ENCODE measurements at places on chromosomes 5 and 9.

- no peak for DNase-seq
These were observed 11.8 kb downstream of the TBC1D9B start for GRCh38 chr5:179895861-179896260.

DNA sequence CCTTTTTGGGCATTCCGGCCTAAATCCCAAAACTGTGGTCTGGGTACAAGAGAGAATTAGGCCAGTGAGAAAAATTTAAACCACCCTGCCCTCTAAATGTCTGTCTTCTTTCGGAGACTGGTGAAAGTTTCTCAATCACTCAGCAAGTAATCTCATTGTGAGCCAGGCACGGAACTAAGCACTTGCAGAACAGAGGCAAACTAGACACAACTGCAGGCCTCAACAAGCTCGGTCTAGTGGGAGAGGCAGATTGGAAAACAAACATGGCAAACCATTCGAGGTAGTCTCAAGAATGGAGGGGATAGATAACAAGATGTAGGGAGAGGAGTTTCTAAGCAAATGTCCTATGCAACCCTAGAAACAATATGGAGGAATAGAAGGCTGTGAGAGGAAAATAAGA lies 8.9 kb upstream of the C5orf58 start:
- DNase-seq: no peak

DNA sequence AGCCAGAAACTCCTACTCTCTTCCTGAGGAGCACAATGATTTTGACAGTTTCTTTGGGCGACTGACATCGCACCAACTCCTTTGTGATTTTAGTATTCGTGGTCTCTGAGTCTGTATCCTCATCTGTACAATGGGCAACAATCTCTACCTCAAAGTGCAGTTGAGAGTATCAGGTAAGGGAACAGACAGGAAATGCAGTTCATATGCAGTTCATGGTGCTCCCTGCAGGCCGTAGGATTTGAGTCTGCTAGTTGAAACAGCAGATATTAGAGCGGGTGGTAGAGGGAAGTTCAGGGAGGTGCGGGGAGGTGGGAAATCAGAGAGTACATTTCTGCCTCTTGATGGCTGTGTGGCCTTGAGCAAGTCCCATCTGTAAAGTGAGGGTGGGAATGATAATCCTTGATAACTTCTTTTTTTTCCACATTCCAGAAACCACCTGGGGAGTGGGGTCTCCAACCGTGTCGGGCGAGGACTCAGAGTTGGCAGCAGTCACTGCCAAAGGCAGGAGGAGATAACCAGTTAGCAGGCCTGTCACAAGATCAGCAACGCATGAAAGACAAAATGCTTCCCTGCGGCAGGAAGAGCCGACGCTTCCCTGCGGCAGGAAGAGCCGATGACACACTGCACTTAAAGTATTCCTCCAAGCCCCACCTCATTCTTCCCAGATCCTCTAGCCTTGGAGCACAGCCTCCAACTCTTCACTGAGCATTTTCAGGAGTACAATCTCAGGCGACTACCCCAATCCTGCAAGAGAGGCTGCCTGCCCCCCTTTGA lies 6.0 kb upstream of the NEK6 start:
- peak; percentile 63 for DNase-seq

GRCh38 chr5:172114875-172115422 lies 73.1 kb downstream of the STK10 start:
- DNase-seq: no peak

- DNase-seq: no peak
These were observed 194.3 kb downstream of the PALM2AKAP2 start for GRCh38 chr9:109974143-109974917.

DNA sequence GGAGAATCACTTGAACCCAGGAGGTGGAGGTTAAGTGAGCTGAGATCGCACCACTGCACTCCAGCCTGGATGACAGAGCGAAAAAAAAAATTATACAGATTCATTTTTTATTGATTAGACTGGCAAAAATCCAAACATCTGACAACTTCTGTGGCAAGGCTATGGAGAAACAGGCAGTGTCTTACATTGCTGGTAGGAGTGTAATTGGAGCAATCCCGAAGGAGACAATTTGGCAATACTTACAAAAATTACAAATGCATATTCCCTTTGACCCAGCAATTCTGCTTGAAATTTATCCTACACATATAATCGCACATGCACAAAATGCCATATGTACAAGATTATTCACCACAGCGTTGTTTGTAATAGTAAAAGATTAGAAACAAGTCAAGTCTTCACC lies 86.8 kb downstream of the MAPKAP1 start:
- no peak for DNase-seq

DNA sequence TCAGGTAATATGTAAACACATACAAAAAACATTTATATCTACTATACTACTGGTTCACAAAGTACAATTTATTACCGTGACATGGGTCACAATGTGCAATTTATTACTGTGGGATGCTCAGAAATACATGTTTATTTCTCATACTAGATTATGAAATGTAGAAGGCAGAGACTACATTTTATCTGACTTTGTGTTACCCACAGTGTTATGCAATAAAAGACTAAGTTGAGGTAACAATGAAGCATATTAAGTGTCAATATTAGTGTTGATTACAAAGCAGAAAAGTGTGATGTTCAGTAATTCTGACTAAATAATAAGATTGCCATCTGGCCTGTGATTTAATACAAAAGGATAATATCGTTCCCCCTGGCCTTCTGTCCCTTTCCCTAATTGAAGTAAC lies 42.4 kb downstream of the CPLANE1 start:
- no peak for DNase-seq

- DNase-seq: no peak
These were observed 719.2 kb upstream of the ARRDC3 start for GRCh38 chr5:92102313-92102712.

- DNase-seq: no peak
These were observed 1.1 kb downstream of the KIF2A start for GRCh38 chr5:62306896-62307689.

DNA sequence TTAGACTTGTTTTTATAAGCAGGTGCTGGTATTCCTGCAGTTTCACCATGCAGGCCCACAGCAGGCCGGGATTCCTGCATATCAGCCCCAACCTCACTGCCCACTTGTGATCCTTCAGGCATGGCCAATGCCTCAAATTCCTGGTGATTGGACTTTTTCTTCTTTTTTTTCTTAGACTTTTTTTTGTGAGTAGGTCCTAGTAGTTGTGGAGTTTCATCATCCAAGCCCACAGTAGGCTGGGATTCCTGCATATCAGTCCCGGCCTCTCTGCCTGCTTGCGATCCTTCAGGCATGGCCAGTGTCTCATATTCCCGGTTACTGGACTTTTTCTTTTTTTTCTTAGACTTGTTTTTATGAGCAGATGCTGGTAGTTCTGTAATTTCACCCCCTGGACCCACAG lies 4.8 kb downstream of the TTF1 start:
- DNase-seq: no peak

GRCh38 chr9:97758334-97758916 lies 61.3 kb upstream of the XPA start:
- no peak for DNase-seq

DNA sequence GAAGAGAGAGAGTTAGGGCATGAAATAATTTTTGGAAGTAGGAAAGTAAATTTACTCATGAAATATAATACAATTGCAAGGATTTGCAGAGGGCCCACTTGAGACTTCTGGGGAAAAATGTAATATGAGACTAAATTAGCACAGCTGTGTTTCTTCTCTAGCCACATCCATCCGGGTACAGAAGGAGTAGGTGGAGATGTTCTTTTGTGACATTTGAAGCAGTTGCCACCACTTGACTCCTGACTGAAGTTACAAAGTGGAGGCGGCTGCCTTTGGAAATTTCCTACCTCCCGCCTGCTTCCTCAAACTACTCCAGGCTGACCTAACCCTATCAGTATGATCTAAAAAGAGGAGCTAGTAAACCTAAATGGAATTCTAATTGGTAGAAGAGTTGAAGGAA lies 58.1 kb upstream of the SHISAL2B start:
- no peak for DNase-seq

DNA sequence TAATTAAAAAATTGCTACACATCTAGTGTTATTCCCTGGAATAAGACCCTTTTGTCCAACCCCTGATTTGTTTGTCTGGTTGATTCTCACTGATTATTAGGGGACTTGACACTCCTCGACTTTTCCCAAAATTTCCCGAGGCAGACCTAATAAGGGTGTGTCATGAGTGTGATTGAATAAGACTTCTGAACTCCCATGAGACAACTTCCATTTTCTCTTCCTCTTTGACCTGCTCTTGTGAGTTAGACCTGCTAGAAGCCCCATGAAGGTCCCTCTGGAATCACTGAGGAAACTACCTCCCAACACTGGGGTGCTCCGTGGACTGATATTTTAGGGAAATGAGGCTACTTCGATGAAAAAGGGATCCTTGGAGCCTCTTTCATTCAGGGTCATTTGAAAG lies 83.4 kb downstream of the MUSK start:
- no peak for DNase-seq

GRCh38 chr5:95907067-95907705 lies 54.5 kb downstream of the ELL2 start:
- no peak for DNase-seq

DNA sequence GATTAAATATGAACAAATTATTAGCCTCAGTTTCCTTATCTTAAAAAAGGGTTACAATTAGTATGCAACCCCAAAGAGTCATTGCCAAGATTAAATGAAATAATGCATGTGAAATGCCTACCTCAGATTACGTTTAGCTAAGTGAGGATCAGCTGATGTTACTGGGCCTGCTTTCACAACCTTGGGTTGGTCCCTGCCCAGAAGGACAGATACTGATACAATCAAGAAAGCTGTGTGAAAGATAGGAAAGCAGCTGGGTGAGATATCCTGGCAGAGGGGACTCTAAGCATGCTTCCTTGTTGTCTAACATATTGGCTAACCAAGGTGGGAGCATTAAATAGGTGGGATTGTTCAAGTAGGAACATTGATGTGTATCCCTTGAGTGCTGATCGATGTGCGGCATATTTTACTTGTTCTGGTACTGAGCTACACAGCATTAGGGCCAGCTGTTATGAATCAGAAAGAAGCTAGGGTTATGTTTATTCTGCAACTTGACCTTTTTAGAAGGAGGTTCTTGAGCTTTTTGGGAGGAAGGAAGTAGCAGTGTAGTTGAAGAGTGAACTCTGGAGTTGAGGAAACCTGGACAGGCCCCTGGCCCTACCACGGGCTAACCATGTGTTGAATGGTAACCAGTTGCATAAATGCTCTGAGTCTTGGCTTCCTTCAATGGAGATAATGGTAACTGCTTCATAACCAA lies 28.9 kb downstream of the SNX24 start:
- no peak for DNase-seq

DNA sequence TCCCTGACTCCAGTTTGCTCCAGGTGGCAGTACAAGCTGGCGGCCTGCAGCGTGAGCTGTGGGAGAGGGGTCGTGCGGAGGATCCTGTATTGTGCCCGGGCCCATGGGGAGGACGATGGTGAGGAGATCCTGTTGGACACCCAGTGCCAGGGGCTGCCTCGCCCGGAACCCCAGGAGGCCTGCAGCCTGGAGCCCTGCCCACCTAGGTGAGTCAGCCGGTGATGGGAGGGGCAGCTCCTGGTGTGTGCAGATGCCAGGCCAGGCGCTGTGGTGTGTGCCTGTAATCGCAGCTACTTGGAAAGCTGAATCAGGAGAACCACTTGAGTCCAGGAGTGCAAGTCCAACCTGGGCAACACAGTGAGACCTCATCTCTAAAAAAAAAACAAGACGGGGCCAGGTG lies 10.0 kb upstream of the CACFD1 start:
- no peak for DNase-seq

GRCh38 chr9:83209188-83209731 lies 146.3 kb upstream of the RASEF start:
- peak; percentile 18 for DNase-seq

GRCh38 chr5:143850050-143850683 lies 38.2 kb downstream of the HMHB1 start:
- DNase-seq: no peak

DNA sequence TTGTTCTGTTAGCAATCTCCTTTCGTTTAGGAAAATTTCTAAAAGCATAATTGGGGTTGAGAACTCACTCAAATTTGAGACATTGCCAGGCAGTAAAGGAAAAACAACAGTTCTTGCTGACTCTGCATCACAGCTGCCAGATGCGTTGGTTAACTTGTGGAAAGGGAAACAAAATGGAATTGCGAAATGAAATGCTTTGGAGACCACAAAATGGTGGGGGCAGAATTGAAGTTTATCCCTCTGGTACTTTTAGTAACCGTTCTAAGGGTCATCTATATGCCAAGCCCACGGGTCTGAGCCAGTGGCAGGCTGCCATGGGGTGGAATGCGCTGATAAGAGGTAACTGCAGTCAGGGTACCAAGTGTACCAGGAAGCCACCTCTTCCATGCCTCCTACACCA lies 28.6 kb upstream of the SELENOP start:
- DNase-seq: no peak

DNA sequence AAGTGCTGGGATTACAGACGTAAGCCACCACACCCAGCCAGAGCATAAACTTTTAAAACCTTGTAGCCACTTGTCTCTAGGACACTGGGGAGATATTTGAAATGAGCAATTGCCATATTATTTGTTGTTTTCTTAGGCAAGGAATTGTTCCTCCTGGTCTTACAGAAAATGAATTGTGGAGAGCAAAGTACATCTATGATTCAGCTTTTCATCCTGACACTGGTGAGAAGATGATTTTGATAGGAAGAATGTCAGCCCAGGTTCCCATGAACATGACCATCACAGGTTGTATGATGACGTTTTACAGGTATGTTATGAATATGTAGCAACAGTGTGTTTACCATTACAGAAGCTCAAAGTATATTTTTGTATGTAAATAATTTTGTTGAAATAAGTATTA lies 30.5 kb downstream of the SFXN1 start:
- no peak for DNase-seq

DNA sequence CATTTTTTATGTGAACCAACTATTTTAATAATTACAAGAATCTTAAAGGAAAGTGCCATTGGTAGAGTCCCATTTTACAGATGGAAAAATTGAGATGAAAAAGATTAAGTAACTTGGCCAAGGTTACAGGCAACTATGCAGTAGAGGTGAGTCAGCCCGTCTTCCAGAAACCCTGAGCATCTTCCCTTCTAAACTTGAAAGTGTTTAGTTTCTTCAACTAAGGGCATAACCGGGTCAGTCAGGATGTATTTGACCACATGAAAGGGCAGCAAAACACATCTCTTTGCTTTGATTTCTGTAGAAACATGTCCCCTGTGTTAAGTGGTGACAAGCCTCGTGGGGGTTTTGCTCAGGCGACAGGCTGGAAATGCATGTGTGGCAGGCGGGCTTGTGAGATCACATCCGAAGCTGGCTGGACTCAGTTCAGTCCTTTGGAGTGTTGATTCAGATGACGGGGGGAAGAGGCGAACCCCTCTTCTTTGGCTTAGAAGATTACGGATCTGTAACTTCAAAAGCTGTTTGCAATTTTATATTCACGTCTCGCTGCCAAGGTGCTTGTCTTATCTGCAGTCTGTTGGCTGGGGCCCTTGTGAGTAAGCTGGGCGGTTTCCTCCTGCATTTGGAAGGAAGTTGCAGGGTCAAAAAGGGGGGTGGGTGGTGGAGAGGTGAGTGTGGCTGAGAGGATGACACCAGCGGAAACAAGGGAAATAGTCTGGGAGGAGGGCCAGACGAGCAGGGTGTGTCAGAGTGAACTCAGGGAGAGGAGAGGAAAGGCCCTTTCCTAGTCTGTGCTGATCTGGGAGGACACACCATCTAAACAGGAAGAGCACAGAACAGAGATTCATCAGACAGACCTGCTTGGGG lies 78.9 kb upstream of the RPS23 start:
- DNase-seq: no peak

Measured in NCI-H446 (cell line).